ENCODE measurements at places on chromosomes 13 and 19. TPM values are rescaled to one million over a fixed set of nuclear protein-coding genes. Genes with fewer than 3 reads are reported as not detected.

DNA sequence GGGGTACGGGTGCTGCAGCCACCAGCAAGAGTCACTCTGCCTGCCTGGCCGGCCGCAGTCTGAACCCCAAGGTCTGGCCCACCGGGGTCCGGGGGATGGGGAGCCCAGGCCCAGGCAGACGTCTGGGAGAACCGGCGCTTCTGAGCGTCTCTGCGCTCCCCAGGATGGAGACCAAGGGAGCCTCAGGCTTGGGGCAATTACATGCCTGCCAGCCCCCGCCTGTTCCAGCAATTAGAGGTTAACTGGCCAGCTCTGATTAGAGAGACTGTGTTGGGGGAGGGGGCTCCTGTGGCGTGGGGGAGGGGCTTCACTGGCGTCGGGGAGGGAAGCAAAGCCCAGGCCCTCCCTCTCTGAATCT, 11.9 kb downstream of the MEIS3 start:
- no peak for DNase-seq

- no peak for DNase-seq
These were observed 49.8 kb downstream of the BICRA start for GRCh38 chr19:47658431-47659348.

GRCh38 chr19:33754361-33754760, 42.3 kb upstream of the KCTD15 start:
- no peak for DNase-seq

DNA sequence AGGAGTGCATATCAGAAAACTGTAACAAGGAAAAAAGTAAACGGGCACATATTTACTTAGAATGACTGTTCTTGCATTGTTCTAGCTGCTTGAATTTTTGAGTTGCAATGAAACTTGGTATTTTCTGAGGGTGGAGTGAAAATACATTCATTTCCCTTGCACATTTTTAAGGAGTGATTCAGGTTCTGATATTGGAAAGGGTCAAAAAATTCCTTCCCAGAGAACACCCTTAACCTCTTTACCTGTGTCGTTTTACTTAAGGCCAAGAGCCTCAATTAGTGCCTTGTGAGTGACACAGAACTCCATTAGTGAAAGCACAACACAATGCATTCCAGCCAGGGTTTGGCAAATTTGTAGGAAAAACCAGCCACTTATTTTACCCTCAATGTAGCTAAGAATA, 2.3 kb downstream of the ITGBL1 start:
- DNase-seq = no peak

- no peak for DNase-seq
These were observed 6.3 kb upstream of the BEST2 start for GRCh38 chr19:12745166-12745897.

The MRPL54 gene
- 76.3 TPM for total RNA-seq

DNA sequence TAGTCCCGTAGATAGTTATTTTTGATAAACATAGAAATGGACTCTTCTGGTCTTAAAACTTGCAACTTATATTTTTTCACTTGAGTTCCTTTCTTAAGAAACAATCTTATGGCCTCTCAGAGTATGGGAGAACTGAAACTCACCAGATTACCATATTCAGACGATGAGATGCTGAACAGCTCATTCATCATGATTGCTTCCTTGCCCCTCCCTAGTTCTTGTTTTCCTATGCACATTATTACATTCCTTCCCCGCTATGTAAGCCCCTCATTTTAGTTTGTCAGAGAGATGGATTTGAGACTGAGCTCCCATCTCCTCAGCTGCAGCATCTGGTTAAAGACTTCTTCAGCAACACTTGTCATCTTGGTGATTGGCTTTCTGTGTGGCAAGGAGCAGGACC, 158.5 kb downstream of the SLITRK6 start:
- DNase-seq = no peak

DNA sequence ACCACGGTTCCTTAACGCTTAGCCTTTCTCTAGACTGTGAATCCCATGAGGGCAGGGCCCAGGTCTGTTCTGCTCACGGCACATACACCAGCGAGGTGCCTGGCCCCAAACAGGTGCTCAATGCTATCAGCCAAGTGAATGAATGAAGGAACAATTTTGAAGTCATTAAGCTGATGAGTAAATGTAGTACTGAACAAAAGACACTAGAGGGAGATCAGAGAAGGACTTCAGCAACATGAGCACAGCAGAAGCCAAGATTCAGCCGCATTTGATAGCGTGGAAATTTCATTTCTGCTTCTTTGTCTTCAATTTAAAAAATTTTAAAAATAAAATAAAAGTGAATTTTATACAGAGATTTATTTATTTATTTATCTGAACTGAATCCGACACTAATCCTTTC, 20.1 kb upstream of the MYO16 start:
- no peak for DNase-seq

DNA sequence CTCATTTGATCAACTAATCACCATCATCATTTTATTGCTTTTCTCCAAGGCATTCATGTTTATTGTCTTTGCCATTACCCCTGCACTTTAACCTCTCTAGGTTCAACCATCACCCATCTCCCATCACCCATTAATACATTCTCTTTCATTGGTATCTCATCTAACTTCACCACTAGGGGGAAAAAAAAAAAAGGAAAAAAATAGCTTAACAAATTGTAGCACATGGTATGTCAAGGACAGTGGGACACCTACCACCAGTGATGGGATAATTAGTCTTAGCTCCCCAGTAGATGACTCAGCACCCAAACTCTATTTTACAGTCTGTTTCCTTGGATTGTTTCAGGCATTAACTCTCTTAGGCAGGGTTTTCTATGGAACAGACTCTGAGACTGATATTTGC, 1770.2 kb upstream of the MIR17HG start:
- DNase-seq = no peak

The CSNK1A1L gene
- total RNA-seq = not detected

DNA sequence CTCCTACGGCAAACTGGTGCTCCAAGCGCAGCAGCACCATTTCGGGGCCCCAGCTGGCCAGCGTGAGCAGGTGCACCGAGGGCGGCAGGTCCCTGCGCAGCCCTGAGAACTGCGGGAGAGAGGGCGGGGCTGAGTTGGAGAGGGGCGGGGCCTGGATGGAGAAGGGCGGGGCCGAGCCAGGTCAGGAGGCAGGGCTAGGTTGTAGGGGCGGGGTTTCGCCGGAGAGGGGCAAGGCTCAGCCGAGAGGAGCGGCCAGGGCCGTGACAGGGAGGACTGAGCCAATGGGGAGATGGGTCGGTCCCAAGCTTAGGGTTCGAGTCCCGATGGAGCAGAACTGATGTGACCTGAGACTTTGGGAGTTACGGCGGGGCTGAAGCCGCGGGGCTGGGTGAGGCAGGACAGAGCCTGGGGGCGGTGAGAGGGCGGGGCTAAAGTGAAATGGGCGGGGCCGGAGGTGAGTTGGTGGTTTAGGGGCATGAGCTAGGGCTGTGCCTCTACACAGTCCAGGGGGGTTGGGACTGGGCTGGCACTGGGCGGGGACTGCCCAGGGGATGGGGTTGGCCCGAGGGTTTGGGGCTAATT, 19.0 kb downstream of the MAN2B1 start:
- DNase-seq = peak; percentile 51

The NRTN gene
- total RNA-seq = not detected

- DNase-seq = no peak
These were observed 30.4 kb upstream of the HMGB1 start for GRCh38 chr13:30496147-30496546.
